IMR-90 (cell line): ENCODE measurements at places on chromosomes 1 and 21. TPM values are rescaled to one million over a fixed set of nuclear protein-coding genes. Genes with fewer than 3 reads are reported as not detected.

The CYP4A22 gene
- not detected in 2 replicates for polyA plus RNA-seq

- DNase-seq, result peak; percentile 69
Measured at GRCh38 chr21:26967062-26967913, at the start of gene ADAMTS5. ADAMTS5 (minus strand) TSS chr21:26967088; CDS start chr21:26966391, 697 bp downstream.

- DNase-seq, result no peak
Measured at GRCh38 chr1:202810193-202810614, 550 bp upstream of the PCAT6 start.

- peak; percentile 83 for DNase-seq
Measured at GRCh38 chr1:52534928-52535764, 17.7 kb downstream of the TUT4 start.

The JMJD4 gene
- polyA plus RNA-seq, result 23.5 and 24.6 TPM in 2 replicates

The NUP133 gene
- 13.4 and 14.1 TPM in 2 replicates for polyA plus RNA-seq

GRCh38 chr1:234875953-234876855 lies 252.4 kb downstream of the TOMM20 start:
- DNase-seq, result peak; percentile 51

DNA sequence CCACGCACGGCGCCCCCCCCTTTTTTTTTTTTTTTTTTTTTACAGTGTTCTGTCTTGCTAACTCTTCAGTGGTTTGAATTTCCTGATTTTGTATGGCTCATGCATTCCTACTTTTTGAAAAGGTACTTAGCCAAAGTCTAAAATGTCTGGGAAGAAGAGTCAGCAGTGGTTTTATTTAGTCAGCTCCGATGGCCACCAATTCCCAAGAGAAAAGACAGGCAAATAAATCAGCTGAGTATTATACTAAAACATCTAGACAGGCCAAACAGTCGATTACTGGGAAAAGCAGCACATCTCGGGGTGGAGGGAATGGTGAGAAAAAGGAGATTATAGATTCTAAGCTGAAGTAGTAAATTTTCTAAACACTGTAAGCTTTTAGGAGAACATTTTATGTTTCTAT lies 192.5 kb upstream of the ZRANB2 start:
- DNase-seq, result no peak

DNA sequence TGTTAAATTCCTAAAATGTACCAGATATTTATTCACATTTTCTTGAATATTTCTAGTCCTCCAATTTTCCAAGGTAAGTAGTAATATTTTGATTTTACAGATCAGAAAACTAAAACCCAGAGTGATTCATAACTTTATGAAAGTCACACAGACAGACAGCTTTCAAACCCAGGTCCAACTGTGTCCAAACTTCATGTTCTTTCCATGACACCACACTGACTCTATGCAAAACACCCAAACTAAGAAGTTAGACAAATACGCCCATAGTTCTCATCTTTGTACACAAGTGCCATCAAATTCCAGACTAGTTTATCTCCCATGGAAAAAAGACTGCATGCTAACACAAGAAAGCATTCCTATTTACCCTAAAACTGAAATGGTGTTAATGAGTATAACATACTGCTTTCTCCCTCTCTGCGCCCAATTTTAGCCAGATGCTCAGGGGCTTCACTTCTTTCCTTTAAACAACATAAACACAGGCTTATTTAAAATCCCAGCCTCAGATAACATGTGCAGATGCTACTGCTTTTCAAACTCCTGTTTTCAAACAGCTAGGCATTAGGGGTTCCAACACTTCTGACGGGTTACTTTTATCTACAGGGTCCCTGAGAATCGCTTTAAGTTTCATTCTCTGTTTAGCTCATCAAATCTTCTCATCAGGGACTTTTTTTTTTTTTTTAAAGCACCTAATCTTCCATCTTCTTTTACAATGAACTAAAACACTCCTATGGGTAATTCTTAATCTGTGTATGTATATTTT lies 44.6 kb downstream of the WASF2 start:
- DNase-seq, result no peak

DNA sequence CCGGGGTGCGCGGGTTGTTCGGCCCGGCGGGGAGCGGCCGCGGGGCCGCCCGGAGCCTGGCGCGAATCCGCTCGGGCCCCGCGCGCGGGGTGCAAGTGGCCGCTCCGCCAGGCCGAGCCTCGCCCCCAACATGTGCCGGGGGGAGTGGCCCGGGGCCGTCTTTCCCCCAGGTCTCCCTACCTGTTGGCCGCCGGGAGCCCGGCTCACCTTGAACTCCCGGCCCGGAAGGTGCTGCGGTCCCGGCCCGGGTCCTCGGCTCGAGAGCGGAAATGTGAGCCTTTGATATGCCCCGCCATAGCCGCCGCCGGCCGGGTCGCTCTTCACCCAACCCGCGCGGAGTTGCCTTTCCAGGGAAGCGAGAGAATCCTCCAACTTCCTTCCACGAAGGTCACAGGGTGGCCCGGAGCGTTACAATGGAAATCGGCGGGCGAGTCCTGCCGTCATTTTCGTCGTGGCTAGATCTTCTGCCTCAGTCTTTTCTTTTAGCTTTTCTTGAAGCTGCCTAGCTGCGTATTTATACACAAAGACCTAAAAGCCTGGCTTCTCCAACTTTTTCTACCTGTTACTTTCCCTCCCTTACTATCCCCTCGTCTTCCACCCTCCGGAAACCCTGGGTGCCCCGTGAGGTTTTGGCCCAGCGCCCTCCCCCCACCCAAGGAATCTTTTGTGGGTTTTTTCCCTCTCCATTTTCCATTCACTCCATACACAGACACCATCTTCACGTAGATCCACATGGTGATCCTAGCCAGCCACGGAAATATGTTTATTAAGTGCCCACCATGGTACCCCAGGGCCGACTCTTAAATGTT lies 867 bp downstream of the PTGFRN start:
- no peak for DNase-seq
